ENCODE measurements at places on chromosomes 6 and 20. TPM values are rescaled to one million over a fixed set of nuclear protein-coding genes. Genes with fewer than 3 reads are reported as not detected.

Gene PRSS16
- polyA plus RNA-seq: not detected

Gene ACAT2
- 15.4 TPM for polyA plus RNA-seq

Gene FAM83B
- not detected for polyA plus RNA-seq

Gene MUC22
- not detected for polyA plus RNA-seq

Gene CGA
- 2.2 TPM for polyA plus RNA-seq

Gene DDO
- polyA plus RNA-seq: 0.57 TPM

Gene OR2H1
- polyA plus RNA-seq: not detected

Gene VWA7
- polyA plus RNA-seq: 2.5 TPM

GRCh38 chr6:127276331-127276730 lies 9.7 kb downstream of the RNF146 start:
- no peak for DNase-seq

DNA sequence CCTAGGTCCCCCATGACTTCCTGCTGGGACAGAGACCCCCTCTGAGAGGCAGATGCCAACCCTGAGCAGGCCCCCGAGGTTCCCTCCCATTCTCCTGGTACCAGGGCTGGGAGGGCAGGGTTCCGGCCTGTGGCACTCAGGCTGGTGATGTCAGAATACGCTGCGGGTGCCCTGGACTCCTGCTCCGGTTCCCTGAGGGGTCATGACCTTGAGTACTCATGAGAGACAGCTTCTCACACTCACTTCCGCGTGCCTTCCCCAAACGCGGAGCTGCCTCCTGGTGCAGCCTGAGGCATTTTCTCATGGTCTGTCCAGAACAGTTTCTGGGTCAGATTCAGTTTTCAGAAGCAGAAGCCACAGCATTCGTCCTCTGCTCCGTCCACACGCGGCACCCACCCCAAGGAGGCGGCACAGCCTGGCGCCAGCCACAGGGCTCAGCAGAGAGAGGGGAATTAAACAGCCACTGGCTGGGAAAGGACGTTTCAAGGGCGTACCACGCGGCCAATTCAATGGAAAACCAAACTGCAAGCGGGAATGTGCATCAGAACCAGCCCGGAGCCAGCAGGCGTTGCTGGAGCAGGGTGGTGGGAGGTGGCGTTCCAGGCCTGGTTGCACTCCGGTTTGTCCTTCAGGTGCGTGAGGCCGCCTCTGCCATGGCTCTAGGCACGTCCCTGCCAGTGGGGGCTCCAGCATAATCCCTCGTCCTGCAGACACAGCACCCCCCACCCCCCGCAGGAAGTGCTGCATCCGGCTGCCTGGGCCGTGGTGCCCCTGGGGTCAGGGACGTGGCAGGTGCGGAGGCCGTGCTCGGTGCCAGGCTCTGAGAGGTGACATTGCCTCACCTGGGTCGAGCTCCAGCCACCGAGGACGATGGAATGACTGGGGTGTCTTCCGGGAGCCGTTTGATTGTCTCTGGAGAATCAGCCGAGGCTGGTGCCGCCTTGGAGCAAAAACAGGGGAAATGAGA lies 58.3 kb upstream of the BHLHE23 start:
- DNase-seq: no peak

DNA sequence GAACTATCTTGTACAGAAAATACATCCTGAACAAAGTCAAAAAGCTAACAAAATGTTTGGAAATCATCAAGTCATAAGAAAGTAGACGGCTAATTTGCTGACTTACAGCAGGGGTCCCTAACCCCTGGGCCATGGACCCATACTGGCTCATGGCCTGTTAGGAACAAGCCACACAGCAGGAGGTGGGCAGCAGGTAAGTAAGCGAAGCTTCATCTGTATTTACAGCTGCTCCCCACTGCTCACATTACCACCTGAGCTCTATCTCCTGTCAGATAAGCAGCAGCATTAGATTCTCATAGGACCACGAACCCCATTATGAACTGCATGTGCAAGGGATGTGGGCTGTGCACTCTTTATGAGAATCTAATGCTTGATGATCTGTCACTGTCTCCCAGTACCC lies 115.5 kb downstream of the CDK19 start:
- no peak for DNase-seq

- DNase-seq: no peak
Observed at GRCh38 chr20:11882651-11883050, 35.0 kb upstream of the BTBD3 start.

DNA sequence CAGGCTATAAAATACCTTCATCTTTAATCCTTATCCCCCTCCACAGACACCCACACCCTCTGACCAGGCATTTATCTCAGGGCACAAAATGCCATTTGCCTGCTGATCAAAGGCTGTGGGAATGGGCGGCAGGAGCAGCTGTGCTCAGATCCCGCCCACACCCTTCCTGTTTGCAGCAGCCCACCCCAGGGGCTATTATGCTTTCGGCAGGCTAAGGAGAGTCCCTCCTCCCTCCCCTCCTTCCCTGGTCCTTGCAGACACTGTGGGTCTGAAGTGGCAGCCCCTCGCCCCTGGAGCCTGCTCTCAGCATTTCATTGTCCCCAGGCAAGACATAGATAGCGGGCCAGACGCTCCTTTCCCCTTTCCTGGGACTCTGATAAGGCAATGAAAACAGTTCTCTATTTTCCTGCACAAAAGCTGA lies 220.8 kb upstream of the HEY2 start:
- no peak for DNase-seq

- DNase-seq: no peak
Observed at GRCh38 chr6:144535630-144536029, 250.5 kb downstream of the UTRN start.

DNA sequence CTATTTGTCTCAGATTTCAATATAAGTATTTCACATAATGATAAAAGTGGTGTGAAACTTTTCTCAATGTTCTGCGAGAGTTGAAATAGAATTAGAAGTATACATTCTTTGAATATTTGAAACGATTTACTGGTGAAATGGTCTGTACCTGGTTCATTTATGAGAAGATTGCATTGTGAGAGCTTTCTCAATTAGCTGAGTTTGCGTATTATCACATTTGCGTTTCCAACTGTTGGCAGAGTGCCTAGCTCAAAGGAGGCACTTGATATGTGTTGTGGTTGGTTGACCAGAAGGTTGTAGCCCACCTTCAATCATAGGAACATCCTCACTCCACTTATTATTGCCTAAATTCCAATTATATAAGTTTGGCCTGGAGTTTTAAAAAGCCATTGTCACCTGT lies 58.8 kb upstream of the EXOC2 start:
- no peak for DNase-seq

DNA sequence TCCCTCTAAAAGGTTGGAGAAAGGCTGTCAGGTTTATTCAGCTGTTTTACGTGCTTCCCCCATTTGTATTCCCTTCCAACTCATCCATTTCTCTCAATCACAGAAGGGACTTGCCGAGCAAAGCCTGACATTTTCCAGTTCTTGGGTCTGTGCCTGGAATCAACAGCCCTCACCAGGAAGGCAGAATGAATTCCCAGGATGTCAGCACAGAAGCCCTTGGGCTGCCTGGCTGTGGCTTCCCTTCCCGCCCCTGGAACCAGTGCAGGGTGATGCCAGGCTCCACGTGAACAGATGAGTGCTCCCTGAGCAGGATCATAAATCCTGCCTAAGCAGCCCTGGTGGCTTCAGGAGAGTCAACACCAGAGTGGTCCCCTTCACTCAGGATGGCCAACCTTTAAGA lies 86.1 kb upstream of the CD83 start:
- DNase-seq: no peak

DNA sequence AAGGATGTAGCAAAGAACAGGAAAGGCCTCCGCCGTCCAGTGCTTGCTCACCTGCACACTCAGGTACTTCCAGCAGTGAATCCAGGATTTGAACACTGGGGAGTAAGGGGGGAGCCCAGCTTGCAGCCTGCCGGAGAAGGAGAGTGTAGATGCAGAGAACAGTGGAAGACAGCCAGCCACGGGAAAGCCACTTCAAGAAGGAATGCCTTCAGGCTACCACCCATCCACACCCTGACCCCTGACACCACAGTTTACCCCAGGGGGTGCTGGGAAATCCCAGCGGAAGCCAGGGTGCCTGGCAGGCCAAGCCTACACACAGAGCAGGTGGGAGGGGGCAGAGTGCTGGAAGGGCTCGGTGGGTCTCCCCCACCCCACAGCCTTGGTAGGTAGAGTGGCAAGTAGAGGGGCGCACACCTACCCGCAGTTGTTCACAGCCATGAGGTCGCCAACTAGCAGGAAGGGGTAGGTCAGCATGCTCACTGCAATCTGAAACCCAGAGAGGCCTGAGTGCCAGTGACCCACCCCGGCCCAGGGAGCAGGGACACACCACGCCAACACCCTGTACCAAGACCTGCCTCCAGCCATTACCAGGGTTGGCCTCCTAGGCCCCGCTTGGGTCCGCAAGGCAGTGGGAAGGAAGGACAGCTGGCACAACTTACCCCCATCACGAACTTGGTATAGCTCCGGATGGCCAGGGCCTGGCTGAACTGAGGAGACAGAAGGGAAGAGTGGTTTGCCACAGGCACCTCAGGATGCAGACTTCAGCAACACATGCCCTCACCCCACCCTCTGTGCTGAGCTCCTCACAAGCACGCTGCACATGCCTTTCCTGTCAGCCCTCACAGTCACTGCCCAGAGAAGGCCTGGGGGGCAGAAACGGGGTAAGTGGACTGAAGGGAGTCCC lies 15.7 kb downstream of the PI16 start:
- no peak for DNase-seq

DNA sequence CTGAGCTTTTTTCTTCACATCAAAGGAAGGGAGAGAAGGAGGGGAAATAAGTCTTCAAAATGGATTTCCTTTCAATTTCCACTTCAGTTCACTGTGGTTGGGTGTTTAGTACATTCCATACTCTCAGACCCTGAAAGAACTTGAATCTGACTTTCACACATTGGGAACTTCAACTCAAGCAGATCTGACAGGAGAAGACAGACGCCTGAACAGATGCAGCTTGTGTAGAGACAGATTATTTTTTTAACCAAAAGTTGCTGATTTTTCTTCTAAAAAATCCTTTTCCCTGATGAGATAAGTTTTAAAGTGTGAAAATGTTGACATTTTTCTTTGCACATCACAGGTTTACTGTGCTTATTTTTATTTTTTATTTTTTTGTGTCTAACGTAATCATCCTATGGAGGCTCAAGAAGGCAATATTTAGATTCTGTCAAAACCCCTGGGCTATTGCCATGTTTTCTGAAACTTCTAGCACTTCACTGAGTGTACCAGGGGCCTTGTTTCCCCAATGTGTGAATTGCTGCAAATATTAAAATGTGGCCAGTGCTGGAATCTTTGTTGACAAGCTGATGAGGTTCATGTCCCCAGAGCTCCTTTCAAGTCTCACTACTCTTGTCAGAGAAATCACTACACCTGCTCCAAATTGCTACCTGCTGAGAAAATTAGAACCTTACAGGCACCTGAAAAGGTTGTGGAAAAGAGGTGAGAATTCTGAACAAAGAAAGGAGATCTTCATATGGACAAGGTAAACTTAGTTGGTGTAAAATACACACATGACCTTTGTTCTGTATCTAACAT lies 214.8 kb upstream of the BTBD3 start:
- DNase-seq: no peak

DNA sequence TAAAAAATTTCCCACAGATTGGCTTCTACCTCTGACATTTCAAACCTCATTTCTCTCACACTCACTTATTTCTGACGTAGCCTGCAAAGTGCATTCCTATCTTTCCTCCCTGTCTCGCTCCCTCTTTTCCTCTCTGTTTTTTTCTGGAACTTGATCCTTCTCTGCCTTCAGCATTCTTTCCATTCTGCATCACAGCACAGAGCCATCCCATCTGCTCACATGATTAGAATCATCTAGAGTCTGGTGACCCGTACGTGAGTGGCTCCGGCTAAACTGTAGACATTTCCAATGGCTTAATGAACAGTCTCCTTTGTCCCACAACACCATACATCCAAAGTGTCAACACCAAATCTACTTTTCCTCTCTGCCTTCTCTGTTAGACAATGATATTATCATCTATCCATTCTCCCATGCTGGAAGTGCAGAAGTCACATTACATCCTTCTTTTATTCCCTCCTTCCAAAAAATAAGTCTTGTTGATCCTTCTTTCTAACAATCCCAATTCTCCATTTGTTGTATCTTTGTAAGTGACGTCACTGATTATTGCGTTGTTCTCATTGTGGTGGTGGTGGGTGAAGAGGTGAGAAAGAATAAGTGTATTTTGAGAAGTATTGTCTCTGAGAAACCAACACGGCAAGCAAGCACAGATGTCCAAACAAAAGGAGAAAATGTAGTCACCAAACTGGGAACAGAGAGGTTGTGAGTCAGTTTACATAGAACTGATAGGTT lies 41.6 kb downstream of the OPRM1 start:
- DNase-seq: peak; percentile 49

DNA sequence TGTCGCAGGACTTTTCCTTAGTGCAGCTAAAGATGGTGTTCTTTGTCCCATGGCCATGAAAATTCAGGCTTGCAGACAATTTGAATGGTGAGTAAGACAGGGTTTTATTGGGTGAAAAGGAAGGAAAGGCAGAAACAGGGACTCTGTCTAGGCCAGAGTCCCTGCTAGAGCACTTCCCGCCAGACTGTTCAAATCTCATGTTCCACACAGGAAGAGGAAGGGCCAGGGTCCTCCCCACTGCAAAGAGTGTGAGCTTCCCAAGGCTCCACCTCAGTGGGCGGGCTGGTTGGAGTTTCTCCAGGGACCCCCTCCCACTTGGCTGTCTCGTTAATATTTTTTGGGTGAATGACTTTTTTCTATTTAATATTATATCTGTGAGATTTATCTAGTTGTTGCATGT lies 29.0 kb downstream of the COL19A1 start:
- no peak for DNase-seq

- peak; percentile 68 for DNase-seq
Observed at GRCh38 chr20:17995967-17996819, 27.4 kb downstream of the MGME1 start.

DNA sequence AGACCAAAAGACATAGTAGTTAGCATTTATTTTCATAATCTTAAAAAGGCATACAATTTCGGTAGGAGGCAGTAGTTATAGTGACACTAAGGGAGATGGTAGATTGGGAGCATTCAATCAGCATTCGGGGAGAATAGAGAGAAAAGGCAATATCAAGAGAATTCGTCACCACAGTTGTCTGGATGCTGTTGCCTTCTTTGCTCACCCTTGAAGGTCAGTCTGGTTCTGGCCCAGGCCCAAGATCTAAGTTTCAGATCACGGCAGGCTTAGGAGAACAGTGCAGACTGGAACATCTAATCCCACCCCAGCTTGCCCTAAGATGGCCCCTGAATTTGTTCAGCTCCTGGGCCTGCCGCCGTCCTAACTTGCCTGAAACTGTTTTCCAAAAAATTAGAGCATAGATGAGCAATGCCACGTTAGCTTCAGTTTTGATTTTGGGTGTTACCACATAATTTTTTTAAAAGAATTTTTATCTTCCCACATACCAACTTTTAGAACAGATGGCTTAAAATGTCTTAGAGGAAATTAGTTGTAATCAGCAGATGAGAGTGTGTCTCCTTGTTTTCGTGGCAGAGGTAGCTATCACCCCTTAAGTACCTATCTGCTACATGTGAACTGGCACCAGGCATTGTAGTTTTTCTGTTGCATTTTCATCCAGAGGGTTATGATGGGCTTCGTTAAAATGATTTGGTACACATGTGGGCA lies 8.3 kb upstream of the CEP85L start:
- peak; percentile 27 for DNase-seq

- no peak for DNase-seq
Observed at GRCh38 chr6:169843110-169843509, 91.7 kb downstream of the ERMARD start.

GRCh38 chr6:35725081-35725708 lies 11.6 kb upstream of the ARMC12 start:
- no peak for DNase-seq

GRCh38 chr6:129766959-129767728 lies 57.2 kb upstream of the ARHGAP18 start:
- DNase-seq: peak; percentile 62

Measured in muscle of back (tissue), 13 donors.